Keratinocyte (primary cell): ENCODE measurements at places on chromosomes 6 and 20.

GRCh38 chr20:35173576-35174192, 1.8 kb downstream of the PROCR start:
- DNase-seq: no peak

DNA sequence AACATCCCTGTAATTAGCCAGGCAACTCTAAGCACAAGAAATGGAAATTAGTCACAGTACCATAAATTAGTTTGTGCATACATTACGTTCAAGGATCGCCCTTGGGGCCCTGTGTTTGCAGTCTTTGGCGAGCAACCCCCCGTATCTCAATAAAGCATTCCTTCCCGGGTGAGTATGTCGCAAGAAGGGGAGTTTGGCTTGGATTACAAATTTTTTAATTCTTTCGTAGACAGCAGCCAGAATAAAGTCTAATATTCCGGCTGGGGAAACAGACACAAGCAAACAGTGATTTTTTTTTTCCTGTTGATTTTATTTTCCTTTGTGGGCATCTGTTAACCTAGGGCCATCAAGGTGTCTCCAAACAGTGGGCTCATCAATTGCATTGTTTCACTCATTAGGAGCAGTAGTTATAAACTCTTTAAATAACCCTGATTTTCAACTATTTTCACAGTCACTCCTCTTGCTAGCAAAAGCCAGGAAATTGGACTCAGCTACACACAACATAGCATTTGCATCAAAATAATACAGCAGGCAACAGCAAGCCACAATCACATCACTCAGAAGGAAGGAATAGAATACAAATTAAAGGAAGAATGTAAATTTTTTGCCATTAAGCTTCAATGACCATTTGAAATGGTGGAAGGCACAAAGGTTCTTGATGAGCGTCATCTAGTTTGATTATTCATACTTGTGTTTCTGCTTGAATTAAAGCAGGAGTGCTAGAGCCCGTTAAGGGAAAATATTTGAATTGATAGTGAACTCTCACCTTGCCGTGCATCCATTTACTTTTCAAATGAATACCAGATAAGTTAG, 85.3 kb downstream of the LINC00237 start:
- DNase-seq: no peak

DNA sequence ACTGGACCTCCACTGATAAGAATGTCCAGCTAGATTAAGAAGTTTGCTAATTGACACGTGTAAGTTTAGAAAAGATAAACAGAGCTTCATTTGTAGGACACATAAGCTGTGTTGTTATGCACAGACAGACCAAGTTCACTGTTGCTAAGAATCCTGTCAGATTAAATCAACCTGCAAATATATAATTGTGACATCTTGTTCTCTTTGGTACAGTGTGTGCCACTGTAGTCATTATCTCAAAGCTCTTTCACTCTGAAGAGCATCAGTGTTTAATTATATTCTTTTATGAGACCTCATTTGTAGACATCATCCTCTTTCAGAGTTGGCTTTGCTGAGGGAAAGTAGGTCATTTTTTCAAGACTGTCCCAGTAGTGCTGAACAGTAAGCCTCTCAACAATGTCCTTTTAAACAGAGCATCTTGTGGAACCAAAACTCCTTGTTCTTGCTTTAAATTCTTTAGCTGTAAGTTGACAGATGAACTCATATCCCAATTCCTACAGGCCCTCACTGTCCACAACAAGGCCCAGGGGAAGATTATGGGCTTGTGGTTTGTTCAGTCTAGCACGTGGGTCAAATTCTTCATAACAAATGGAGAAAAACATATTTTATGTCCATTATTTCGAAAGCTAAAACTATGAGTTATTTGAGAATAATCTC, 252.4 kb downstream of the HDGFL1 start:
- no peak for DNase-seq

- no peak for DNase-seq
Measured at GRCh38 chr6:2072453-2072852, 173.0 kb downstream of the GMDS start.

GRCh38 chr20:62096421-62097380, 25.6 kb upstream of the LSM14B start:
- DNase-seq: no peak

GRCh38 chr20:17905544-17905943, 63.0 kb downstream of the SNX5 start:
- no peak for DNase-seq

- DNase-seq: no peak
Measured at GRCh38 chr6:93272211-93272610, 147.1 kb downstream of the EPHA7 start.

GRCh38 chr6:42340511-42340910, 111.2 kb downstream of the TRERF1 start:
- no peak for DNase-seq

- no peak for DNase-seq
Measured at GRCh38 chr20:1255675-1256074, 10.4 kb upstream of the SNPH start.

GRCh38 chr6:149033454-149033853, 284.1 kb upstream of the TAB2 start:
- DNase-seq: no peak

- DNase-seq: no peak
Measured at GRCh38 chr20:48623906-48624265, 203.9 kb downstream of the PREX1 start.

- no peak for DNase-seq
Measured at GRCh38 chr6:128097009-128097408, 196.2 kb upstream of the THEMIS start.

- no peak for DNase-seq
Measured at GRCh38 chr6:19994909-19995308, 157.7 kb downstream of the ID4 start.

DNA sequence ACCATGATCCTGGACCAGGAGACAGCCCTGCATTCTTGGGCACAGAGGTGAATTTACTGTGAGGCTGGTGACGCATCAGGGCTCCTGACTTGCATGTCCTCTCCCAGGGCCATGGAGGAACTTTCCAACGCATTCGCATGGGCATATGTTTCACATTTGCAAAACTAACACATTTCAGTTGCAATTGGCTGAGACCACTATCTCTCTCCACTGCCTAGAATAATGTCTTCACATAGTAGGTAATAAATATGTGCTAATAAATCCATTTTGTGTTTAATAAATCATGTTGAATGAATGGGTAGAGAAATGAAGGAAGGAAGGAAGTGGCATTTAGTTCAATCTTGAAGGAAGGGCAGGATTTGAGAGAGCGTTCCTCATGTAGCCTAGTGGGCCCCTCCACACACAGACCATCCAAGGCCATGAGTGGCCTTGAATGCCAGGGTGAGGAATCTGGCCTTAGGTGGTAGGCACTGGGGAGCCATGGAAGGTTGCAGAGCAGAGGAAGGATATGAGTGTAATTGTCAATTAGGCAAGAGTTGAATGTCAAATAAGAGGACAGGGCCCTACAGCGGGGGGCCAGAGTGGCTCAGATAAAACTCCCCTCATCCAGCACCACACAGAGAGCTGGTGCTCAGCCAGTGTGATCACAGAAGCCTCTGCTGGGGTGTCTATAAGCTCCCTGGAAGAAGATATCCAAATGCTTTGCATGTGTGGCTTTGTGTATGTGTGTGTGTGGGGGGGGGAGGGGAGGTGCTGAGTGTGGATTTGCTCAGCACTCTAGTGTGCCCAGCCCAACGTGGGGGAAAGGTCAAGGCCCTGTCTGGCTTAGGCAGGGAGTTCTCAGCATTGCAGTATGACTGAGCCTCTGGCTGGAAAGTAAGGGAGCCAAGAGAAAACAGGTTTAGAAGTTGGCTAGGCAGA, 30.9 kb upstream of the CCN5 start:
- DNase-seq: no peak

- no peak for DNase-seq
Measured at GRCh38 chr20:51087266-51087665, 64.4 kb upstream of the KCNG1 start.

GRCh38 chr20:17673084-17673483, 9.0 kb downstream of the RRBP1 start:
- no peak for DNase-seq

DNA sequence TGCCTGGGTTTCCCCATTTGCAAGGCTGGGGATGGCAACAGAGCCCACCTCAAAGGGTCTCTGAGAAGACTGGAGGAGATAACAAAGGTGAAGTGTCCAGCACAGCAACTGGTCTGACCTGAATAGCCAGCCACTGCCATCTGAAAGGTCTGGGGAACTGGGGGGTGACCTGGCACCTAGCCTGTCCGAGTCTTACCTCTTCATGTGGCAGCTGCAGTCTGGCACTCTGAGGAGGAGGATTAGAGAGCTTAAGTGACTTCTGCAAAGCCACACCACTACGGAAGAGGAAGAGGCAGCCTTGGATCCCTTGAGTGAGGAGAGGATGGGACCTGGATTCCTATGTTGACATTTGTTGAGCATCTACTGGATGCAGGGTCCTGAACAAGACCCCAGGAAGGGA, 22.2 kb downstream of the C20orf203 start:
- DNase-seq: no peak

DNA sequence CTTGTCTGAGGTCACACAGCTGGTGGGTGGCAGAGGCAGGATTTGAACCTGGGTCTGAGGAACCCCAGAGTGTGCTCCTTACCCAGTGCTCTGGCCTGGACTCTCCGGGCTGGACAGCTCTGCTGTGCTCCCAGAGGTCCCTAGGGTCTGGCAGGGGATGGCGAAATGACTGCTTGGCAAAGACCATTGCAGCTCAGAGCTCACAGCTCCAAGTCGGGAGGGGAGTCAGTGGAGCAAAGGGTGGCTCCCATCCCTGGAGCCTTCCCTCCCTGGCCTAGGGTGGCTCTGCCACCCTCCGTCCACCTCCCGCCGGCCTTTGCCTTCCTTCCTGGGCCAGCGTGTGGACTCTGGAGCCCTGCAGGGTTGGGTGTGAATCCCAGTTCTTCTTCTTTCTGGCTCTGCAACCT, 17.5 kb downstream of the CEBPB start:
- no peak for DNase-seq

GRCh38 chr6:79636673-79637072, 5.5 kb downstream of the SH3BGRL2 start:
- no peak for DNase-seq

- no peak for DNase-seq
Measured at GRCh38 chr6:97677626-97678025, 394.6 kb upstream of the MMS22L start.
